ENCODE measurements at places on chromosomes 2 and 18. TPM values are rescaled to one million over a fixed set of nuclear protein-coding genes. Genes with fewer than 3 reads are reported as not detected.

Gene GBX2
- total RNA-seq: 30.5 TPM

Gene ECEL1
- total RNA-seq: not detected

Gene C2orf80
- not detected for total RNA-seq

Gene BCL2
- 1.5 TPM for total RNA-seq

- H3K4me3 ChIP-seq: no peak overlapping the region
- H3K36me3 ChIP-seq: no peaks in the 10 kb centered on the region
- H3K27me3 ChIP-seq: 0 out of 2 replicates have a peak, but pooled peaks cover 7% of the 10 kb centered on the region
- no peaks in the 10 kb centered on the region for H3K4me1 ChIP-seq
Observed at GRCh38 chr2:30324245-30324908, 93.0 kb downstream of the LBH start.

- peaks cover 39% of the 10 kb centered on the region for H3K4me1 ChIP-seq
- H3K36me3 ChIP-seq: no peaks in the 10 kb centered on the region
Observed at GRCh38 chr2:196260546-196260945, 89.2 kb upstream of the STK17B start.

- peak; percentile 51 for DNase-seq
- H3K27ac ChIP-seq: peak overlapping the region; percentile 67
- no peaks in the 10 kb centered on the region for H3K36me3 ChIP-seq
- no peak overlapping the region for H3K4me3 ChIP-seq
Observed at GRCh38 chr2:224934526-224935188, 107.6 kb downstream of the DOCK10 start.

DNA sequence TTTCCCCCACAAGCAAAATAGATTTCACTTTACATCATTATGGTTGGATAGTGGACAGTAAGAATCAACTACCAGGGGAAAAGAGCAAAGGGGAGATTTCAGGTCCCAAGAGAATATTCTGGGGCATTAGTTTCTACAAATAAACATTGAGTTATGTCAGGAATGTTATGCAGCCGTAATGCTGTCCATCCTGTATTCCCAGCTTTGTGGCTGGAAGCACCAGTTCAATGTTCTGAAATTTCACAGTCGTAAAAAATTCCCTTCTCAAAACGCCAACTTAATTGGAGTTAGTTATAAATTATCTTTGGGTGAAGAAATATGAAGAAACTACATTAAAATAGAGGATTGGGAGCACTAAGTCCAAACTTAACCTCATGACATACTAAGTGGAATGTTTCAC lies 141.5 kb upstream of the FIGN start:
- H3K4me1 ChIP-seq: peaks cover 7% of the 10 kb centered on the region
- H3K27ac ChIP-seq: no peak overlapping the region
- H3K27me3 ChIP-seq: no peaks in the 10 kb centered on the region
- no peak overlapping the region for H3K4me3 ChIP-seq
- H3K36me3 ChIP-seq: no peaks in the 10 kb centered on the region

DNA sequence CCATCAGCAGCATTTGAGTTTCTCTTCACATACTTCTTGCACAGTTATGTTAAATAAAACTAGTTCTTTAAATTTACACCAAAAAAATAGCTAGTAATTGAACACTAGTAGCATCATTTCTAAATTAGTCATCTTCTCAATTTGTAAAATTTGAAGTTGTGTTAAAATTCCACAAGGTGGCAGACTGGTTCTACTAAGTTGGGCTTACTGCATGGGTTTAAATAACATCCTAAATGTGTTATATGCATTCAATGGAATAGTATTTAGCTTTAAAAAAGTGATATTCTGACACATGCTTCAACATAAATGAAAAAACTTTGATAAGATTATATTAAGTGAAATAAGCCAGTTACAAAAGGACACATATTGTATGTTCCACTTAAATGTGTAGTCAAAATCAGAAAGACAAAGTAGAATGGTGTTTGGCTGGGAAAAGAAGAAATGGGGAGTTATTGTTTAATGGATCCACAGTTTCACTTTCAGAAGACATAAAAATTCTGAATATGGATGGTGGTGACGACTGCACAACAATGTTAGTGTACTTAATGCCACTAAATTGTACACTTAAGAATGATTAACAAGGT lies 28.7 kb upstream of the RPRD1A start:
- DNase-seq: peak; percentile 48
- no peak overlapping the region for H3K4me3 ChIP-seq
- H3K27me3 ChIP-seq: no peaks in the 10 kb centered on the region
- no peaks in the 10 kb centered on the region for H3K4me1 ChIP-seq
- H3K27ac ChIP-seq: no peak overlapping the region

Measured in PC-3 (cell line).